ENCODE measurements at places on chromosomes 7 and 10. TPM values are rescaled to one million over a fixed set of nuclear protein-coding genes. Genes with fewer than 3 reads are reported as not detected.

The DNAJC1 gene
- total RNA-seq, result 25.0 TPM

- no peak overlapping the region for H3K27ac ChIP-seq
- no peak for DNase-seq
- H3K4me1 ChIP-seq, result no peaks in the 10 kb centered on the region
- no peak overlapping the region for H3K4me3 ChIP-seq
- H3K36me3 ChIP-seq, result no peaks in the 10 kb centered on the region
These were observed 85.0 kb upstream of the KIF5B start for GRCh38 chr10:32141018-32141807.

DNA sequence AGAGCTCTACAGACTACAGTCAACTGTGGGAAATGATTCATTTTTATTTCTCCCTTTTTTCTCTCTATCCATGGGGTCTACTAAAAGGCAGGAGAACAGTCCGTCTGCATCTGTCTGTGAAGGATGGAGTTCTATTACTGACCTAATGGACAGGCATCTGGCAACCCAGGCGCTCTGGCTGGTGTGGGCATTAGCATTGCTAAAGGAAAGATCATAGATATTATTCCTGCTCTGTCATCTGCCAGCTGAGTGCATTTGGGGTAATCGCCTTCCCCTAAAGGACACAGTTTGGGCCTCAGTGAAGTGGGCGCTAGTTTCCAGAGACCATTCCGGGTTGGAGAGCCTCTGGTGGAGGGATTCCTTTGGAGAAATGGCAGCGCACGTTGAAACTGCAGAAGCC, 201.3 kb upstream of the TCERG1L start:
- no peaks in the 10 kb centered on the region for H3K4me1 ChIP-seq
- H3K27me3 ChIP-seq, result no peaks in the 10 kb centered on the region
- H3K27ac ChIP-seq, result no peak overlapping the region
- DNase-seq, result no peak
- no peaks in the 10 kb centered on the region for H3K36me3 ChIP-seq
- H3K4me3 ChIP-seq, result no peak overlapping the region

DNA sequence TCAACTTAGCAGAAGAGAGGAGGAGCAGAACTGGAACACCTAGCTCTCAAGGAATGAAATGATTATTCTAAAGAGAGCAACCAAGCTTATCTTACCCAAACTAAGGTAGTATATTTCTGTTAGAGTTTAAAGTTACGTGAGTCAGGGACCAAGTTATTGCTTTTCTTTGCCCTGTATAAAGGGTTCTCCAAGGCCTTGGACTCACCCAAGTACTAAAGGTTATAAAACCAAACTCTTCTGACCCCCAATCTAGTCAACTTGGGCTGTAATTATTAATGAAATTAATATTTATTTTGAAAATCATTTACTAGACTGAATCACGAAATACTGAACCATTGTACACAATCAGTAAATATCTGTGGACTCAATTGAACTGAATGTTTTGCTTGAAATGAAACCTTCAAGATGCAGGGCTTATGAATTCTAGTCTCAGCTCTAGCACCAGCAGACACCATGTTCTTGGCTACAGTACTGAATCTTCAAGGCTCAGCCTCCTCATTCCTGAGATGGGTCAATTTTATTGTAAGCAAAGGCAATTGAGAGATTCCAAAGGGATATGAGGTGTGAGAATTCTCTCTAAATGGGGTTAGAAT, 1.8 kb upstream of the CYP2C19 start:
- no peaks in the 10 kb centered on the region for H3K36me3 ChIP-seq
- H3K4me1 ChIP-seq, result no peaks in the 10 kb centered on the region
- H3K27me3 ChIP-seq, result no peaks in the 10 kb centered on the region
- H3K4me3 ChIP-seq, result no peak overlapping the region
- DNase-seq, result no peak
- H3K27ac ChIP-seq, result no peak overlapping the region

- H3K4me3 ChIP-seq, result no peak overlapping the region
- H3K27me3 ChIP-seq, result peaks cover 8% of the 10 kb centered on the region
- H3K27ac ChIP-seq, result no peak overlapping the region
- no peak for DNase-seq
- H3K36me3 ChIP-seq, result no peaks in the 10 kb centered on the region
- peaks cover 8% of the 10 kb centered on the region for H3K4me1 ChIP-seq
These were observed 62.1 kb downstream of the OR13A1 start for GRCh38 chr10:45253183-45253914.

Data from activated naive CD8-positive, alpha-beta T cell treated with anti-CD3 and anti-CD28 coated beads for 36 hours (primary cell).